ENCODE measurements at places on chromosomes 4 and X.
A peak's percentile ranks its signal among the peaks of the same experiment; 100 is the strongest.

DNA sequence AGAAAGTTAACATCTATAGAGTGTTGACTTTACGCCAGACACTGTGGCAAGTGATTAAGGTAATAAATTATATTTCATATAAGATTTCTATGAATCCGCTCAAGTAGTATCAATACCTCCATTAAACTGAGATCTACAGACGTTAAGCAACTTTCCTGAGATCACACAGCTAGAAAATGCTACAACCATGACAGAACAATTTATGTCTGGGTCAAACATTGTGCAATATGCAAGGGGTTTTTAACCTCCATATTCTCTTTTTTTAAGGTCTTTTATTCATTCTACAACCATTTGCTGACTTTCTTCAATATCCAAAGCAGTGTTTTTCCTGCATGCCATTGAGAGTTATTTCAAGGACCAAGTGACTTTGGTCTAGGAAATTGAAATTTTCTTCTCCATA lies 10.9 kb downstream of the ASB5 start:
- DNase-seq = no peak
- H3K27me3 ChIP-seq = no peaks in the 10 kb centered on the region
- H3K27ac ChIP-seq = no peak overlapping the region
- H3K4me3 ChIP-seq = no peak overlapping the region

DNA sequence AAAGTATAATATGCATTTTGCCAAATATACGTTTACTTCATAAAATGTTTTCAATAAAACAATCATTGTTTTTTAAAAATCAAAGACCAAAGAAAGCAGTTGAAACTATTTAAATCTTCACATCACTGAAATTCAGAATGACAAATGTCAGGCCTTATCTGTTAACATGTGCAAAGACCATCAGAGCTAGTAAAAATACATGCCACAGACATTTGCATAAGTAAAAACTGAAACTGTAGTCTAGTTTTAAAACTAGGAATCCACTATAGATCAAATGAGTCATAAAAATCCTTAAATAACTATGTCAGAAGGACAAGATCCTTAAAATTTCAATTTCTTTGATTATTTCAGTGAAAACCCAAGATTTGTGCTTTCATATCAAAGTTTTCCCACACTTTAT lies 24.8 kb downstream of the KLHL15 start:
- H3K27me3 ChIP-seq = no peaks in the 10 kb centered on the region
- H3K27ac ChIP-seq = no peak overlapping the region
- no peaks in the 10 kb centered on the region for H3K4me1 ChIP-seq

GRCh38 chr4:23392860-23393458 lies 496.9 kb downstream of the PPARGC1A start:
- no peaks in the 10 kb centered on the region for H3K4me1 ChIP-seq
- H3K27me3 ChIP-seq = no peaks in the 10 kb centered on the region
- DNase-seq = no peak
- no peak overlapping the region for H3K27ac ChIP-seq
- no peaks in the 10 kb centered on the region for H3K36me3 ChIP-seq

- H3K27ac ChIP-seq = no peak overlapping the region
- H3K27me3 ChIP-seq = no peaks in the 10 kb centered on the region
- no peak overlapping the region for H3K4me3 ChIP-seq
- H3K4me1 ChIP-seq = no peaks in the 10 kb centered on the region
- DNase-seq = no peak
Observed at GRCh38 chrX:12896935-12897334, 9.5 kb upstream of the TLR8 start.

DNA sequence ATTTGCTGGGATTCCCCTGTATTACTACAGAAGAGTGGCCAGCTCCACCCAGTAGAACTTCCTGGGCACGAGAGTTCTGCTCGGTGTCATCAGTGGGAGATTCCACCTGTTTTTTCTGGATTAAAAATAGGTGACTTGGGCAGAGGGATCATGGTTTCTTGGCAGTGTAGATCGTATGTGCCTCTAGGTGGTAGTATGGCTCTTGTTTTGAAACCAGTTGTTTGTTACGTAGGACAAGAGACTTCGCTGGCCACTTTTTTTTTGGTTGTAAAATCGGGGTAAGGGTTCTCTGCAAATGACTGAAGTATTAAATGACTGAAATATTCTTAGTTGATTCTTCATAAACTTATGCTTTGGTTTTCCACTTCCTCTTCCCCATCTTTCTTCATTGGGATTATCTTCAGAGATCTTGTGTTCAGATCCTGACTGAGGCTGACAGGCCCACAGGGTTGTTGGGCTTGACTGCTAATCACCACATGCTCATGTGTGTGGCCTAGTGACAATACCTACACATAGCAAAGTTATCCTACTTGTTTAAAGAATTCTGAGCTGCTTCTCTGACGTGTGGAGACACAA lies 43.8 kb upstream of the WDR1 start:
- no peak for DNase-seq
- no peaks in the 10 kb centered on the region for H3K4me1 ChIP-seq
- H3K27me3 ChIP-seq = no peaks in the 10 kb centered on the region
- no peaks in the 10 kb centered on the region for H3K36me3 ChIP-seq

GRCh38 chr4:137960371-137961050 lies 281.6 kb downstream of the SLC7A11 start:
- no peak for DNase-seq
- H3K27me3 ChIP-seq = no peaks in the 10 kb centered on the region
- H3K4me1 ChIP-seq = no peaks in the 10 kb centered on the region
- H3K36me3 ChIP-seq = no peaks in the 10 kb centered on the region

DNA sequence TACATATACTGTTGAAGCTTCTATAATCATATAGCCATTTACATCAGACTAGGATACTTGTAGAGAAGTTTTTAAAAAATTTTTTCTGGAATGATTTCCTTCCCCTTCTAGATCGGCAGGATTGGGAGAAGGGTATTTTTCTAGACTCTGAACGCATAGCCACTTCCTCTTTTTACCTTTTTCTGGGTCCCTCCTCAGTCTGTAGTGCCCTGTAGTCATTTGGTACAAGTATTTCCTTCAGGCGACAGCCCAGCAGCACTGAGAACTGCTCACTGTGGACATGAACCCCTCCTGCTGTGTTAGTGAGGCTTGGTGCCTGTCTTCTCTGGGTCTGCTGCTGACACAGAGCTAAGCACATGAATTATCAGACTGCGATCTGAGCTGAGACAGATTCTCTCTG lies 255.4 kb downstream of the ARHGAP10 start:
- H3K4me1 ChIP-seq = peaks cover 3% of the 10 kb centered on the region
- no peak overlapping the region for H3K27ac ChIP-seq
- no peak for DNase-seq
- H3K27me3 ChIP-seq = no peaks in the 10 kb centered on the region
- H3K36me3 ChIP-seq = no peaks in the 10 kb centered on the region
- H3K4me3 ChIP-seq = no peak overlapping the region

- no peaks in the 10 kb centered on the region for H3K36me3 ChIP-seq
- H3K27ac ChIP-seq = no peak overlapping the region
- no peak overlapping the region for H3K4me3 ChIP-seq
Observed at GRCh38 chrX:14356401-14356800, 172.9 kb upstream of the GLRA2 start.

DNA sequence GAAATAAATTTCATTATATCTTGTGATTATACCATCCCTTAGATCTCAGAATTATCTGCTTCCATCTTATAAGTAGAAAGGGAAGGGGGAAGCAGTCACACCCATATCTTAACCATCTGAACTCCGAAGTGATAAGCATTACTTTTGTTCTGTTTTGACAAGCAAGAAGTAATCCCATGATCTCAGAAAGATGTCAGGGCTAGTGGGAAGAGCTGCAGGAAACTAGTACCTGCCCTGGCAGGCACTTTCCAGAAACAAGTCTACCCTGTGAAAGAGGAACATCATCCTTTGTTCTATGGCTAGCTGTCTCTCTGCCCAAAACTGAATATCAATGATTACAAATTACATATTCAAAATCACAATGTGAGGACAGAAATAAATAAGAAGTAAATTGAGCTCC lies 244.4 kb downstream of the SPOCK3 start:
- no peak overlapping the region for H3K4me3 ChIP-seq
- H3K27me3 ChIP-seq = no peaks in the 10 kb centered on the region
- H3K36me3 ChIP-seq = no peaks in the 10 kb centered on the region

GRCh38 chrX:38052096-38052495 lies 45.7 kb downstream of the SYTL5 start:
- no peak for DNase-seq
- no peaks in the 10 kb centered on the region for H3K36me3 ChIP-seq
- no peak overlapping the region for H3K4me3 ChIP-seq
- H3K4me1 ChIP-seq = no peaks in the 10 kb centered on the region
- H3K27ac ChIP-seq = no peak overlapping the region
- H3K27me3 ChIP-seq = no peaks in the 10 kb centered on the region

DNA sequence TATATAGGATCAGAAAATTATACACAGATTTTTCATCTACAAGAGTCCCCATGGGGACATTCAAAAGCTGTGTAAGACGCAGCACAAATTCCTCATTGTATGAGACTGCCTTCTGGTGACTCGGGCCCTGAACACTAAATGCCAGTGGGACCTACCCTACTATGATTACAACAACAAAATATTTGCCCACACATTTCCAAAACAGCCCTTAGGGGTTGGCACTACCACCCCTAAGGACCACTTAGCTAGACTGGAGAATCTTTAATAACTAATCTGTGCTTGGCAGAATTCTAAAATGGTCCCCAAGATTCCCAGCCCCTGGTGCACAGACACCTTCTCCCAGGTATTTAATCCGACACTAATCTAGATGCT lies 29.1 kb downstream of the UCHL1 start:
- no peaks in the 10 kb centered on the region for H3K36me3 ChIP-seq
- no peaks in the 10 kb centered on the region for H3K27me3 ChIP-seq
- no peaks in the 10 kb centered on the region for H3K4me1 ChIP-seq
- DNase-seq = no peak
- no peak overlapping the region for H3K4me3 ChIP-seq
- H3K27ac ChIP-seq = no peak overlapping the region

DNA sequence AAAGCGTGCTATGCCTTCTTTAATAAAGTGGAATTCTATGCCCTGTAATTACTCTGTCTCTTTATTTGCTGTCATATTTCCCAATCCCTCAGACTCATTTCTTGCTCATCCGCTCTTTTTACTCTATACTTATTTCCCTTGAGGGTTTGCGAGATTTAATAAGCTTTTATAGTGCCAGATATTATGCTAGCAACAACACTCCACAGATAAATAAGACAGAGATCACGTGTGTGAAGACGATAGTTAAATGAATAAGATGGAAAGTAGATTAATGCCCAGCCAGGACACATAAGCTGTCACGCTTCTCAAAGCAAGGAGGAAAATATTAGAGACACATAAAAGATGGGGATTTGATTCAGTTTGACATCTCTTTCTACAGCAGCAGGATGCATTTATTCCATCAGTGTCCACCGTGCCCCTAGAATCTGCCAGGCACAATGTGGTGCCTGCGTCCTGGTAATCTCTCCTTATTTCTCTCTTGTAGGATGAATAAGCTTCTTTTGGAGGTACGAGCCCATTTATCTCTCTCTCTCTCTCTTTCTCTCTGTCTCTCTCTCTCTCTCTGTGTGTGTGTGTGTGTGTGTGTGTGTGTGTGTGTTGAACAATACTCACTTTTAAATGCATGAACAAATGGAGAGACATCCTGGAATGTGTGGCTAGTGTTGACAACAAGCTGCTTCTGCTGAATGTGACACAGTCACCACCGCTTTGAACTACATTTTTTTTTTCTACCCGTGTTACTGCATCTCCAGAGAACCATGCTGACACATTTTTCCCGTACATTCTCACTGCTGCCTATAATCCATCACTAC lies 48.2 kb downstream of the TMEM156 start:
- H3K27ac ChIP-seq = no peak overlapping the region
- H3K4me3 ChIP-seq = no peak overlapping the region
- H3K36me3 ChIP-seq = no peaks in the 10 kb centered on the region
- no peaks in the 10 kb centered on the region for H3K27me3 ChIP-seq
- H3K4me1 ChIP-seq = no peaks in the 10 kb centered on the region
- no peak for DNase-seq

GRCh38 chr4:104868958-104869357 lies 277.7 kb upstream of the TET2 start:
- H3K27me3 ChIP-seq = no peaks in the 10 kb centered on the region
- no peaks in the 10 kb centered on the region for H3K4me1 ChIP-seq
- no peak overlapping the region for H3K27ac ChIP-seq
- H3K4me3 ChIP-seq = no peak overlapping the region

GRCh38 chrX:7711167-7711566 lies 131.8 kb upstream of the VCX start:
- no peak overlapping the region for H3K4me3 ChIP-seq
- H3K27me3 ChIP-seq = no peaks in the 10 kb centered on the region
- no peaks in the 10 kb centered on the region for H3K36me3 ChIP-seq

DNA sequence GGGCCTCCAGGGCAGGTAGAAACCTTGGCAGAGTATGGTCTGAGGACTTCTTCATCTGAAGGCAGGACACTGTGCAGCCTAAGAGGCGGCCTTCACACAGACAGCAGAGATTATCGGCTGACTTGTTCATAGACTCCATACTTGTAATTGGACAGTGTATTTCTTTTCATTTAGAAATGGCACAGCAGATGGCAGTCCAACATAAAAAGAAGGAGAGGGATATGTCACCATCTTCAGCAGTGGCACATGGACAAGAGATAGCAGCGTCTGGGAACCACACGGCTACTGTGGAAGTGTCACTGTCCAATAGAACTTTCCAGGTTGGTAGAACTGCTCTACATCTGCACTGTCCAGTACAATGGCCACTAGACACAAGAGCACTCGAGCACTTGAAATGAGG lies 21.7 kb upstream of the GEMIN8 start:
- no peaks in the 10 kb centered on the region for H3K4me1 ChIP-seq
- H3K4me3 ChIP-seq = no peak overlapping the region
- no peaks in the 10 kb centered on the region for H3K27me3 ChIP-seq
- DNase-seq = no peak

- peak; percentile 84 for DNase-seq
- no peak overlapping the region for H3K4me3 ChIP-seq
- H3K36me3 ChIP-seq = no peaks in the 10 kb centered on the region
Observed at GRCh38 chr4:110631584-110632505, 9.0 kb upstream of the PITX2 start.

DNA sequence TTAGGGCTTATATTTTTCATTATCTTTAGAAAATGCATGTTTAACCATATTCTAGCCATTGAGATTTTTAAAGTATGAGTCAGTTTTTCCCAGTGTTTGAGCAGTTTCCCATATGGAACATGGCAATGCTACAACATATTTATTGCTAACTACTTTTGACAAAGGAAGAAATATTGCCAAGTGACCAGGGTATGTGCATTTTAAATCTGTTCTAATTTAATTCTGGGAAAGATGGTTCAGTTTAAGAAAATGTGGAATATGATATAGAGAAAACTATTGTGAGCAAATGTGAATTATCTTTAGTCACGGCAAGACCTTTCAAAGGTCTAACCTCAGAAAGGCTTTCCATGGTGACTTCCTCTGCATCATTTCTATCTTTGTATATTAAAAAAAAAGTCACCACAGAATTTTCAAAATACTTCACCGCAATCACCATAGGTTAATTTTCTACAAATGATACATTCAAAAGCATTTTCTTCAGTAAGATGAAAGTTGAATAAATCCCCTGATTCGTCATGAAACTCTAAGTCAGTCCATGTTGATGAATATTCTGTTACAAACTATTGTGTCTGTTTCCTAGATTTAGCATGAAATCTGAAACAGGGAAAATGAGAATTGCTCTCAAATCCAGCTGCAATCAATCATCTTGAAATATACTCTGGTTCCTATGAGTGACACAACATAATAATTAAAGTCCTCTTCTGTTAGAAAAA lies 2349.0 kb upstream of the TENM3 start:
- H3K27ac ChIP-seq = no peak overlapping the region
- H3K27me3 ChIP-seq = no peaks in the 10 kb centered on the region
- no peak overlapping the region for H3K4me3 ChIP-seq
- H3K36me3 ChIP-seq = no peaks in the 10 kb centered on the region

GRCh38 chr4:185847352-185848097 lies 35.5 kb upstream of the SORBS2 start:
- H3K4me3 ChIP-seq = no peak overlapping the region
- H3K27ac ChIP-seq = no peak overlapping the region
- DNase-seq = no peak
